ENCODE measurements at places on chromosomes 3 and 15. TPM values are rescaled to one million over a fixed set of nuclear protein-coding genes. Genes with fewer than 3 reads are reported as not detected.

The ADGRG7 gene
- not detected for total RNA-seq

The CTXN2 gene
- total RNA-seq: not detected

The PTH1R gene
- 11.8 TPM for total RNA-seq

The C3orf85 gene
- not detected for total RNA-seq

The SLCO3A1 gene
- 46.6 TPM for total RNA-seq

The CKMT1B gene
- 0.75 TPM for total RNA-seq

The CASR gene
- total RNA-seq: not detected

The ACTC1 gene
- total RNA-seq: 12,822 TPM
